ENCODE measurements at places on chromosomes 5 and 9. TPM values are rescaled to one million over a fixed set of nuclear protein-coding genes. Genes with fewer than 3 reads are reported as not detected.

PPP3R2 gene
- not detected for total RNA-seq

GHR gene
- total RNA-seq: 1.0 TPM

SV2C gene
- total RNA-seq: not detected

PCDHA4 gene
- under 0.01 TPM for total RNA-seq

PCDHGB2 gene
- total RNA-seq: 0.50 TPM

NR2F1-AS1 gene
- total RNA-seq: 8.4 TPM

NRARP gene
- total RNA-seq: 1.7 TPM

PCDHGB6 gene
- total RNA-seq: 1.3 TPM

SPACA9 gene
- total RNA-seq: 3.3 TPM

GARIN3 gene
- not detected for total RNA-seq

CCDC192 gene
- not detected for total RNA-seq

SPINK6 gene
- not detected for total RNA-seq

HRH2 gene
- total RNA-seq: 0.17 TPM

GPRIN1 gene
- 9.2 TPM for total RNA-seq
